ENCODE measurements at places on chromosomes 5 and 9. TPM values are rescaled to one million over a fixed set of nuclear protein-coding genes. Genes with fewer than 3 reads are reported as not detected.

- no peaks in the 10 kb centered on the region for H3K27me3 ChIP-seq
- H3K36me3 ChIP-seq: no peaks in the 10 kb centered on the region
- H3K27ac ChIP-seq: no peak overlapping the region
- DNase-seq: no peak
- H3K4me1 ChIP-seq: peaks cover 9% of the 10 kb centered on the region
- no peak overlapping the region for H3K4me3 ChIP-seq
These were observed 330.4 kb upstream of the KLF4 start for GRCh38 chr9:107819772-107820565.

GRCh38 chr9:84170521-84171141 is 169.9 kb downstream of the SLC28A3 start:
- H3K36me3 ChIP-seq: no peaks in the 10 kb centered on the region
- no peak overlapping the region for H3K27ac ChIP-seq
- DNase-seq: no peak
- peaks cover 5% of the 10 kb centered on the region for H3K4me1 ChIP-seq
- no peak overlapping the region for H3K4me3 ChIP-seq
- H3K27me3 ChIP-seq: no peaks in the 10 kb centered on the region

- H3K27me3 ChIP-seq: no peaks in the 10 kb centered on the region
- H3K4me1 ChIP-seq: peaks cover 8% of the 10 kb centered on the region
- peaks cover 2% of the 10 kb centered on the region for H3K36me3 ChIP-seq
- H3K4me3 ChIP-seq: no peak overlapping the region
- DNase-seq: no peak
These were observed 26.5 kb downstream of the C9orf85 start for GRCh38 chr9:71937898-71938297.

DNA sequence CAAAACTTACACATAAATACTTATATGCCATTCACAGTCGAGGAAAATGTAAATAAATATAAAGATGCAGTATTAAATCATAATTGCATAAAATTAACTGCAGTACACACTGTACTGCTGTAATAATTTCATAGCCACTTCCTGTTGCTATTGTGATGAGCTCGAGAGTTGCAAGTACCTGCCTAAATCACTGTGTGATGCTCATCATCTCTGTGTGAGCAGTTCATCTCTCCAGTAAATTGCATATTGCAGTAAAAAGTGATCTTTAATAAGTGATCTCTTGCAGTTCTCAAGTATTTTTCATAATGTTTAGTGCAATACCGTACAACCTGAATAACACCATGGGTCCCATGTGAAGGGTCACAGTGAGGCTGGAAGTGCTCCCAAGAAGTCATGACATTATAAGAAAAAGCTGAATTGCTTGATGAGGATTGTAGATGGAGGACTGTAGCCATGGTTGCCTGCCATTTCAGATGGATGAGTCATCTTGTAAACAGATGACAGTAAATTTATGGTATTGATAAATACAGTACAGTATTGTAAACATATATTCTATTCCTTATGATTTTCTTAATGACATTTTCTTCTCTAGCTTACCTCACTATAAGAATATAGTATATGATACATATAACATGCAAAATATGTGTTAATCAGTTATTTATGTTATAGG is 34.9 kb downstream of the SYK start:
- DNase-seq: no peak
- H3K4me1 ChIP-seq: peaks cover 6% of the 10 kb centered on the region
- H3K36me3 ChIP-seq: no peaks in the 10 kb centered on the region
- no peak overlapping the region for H3K4me3 ChIP-seq

- no peak for DNase-seq
- no peaks in the 10 kb centered on the region for H3K4me1 ChIP-seq
- H3K27me3 ChIP-seq: peaks cover 92% of the 10 kb centered on the region
These were observed 13.8 kb downstream of the FOXE1 start for GRCh38 chr9:97866848-97867247.

PCDHGB2 gene
- total RNA-seq: 1.5 TPM

All from neural crest cell (in vitro differentiated cells).